ENCODE measurements at places on chromosomes 1 and 21.

DNA sequence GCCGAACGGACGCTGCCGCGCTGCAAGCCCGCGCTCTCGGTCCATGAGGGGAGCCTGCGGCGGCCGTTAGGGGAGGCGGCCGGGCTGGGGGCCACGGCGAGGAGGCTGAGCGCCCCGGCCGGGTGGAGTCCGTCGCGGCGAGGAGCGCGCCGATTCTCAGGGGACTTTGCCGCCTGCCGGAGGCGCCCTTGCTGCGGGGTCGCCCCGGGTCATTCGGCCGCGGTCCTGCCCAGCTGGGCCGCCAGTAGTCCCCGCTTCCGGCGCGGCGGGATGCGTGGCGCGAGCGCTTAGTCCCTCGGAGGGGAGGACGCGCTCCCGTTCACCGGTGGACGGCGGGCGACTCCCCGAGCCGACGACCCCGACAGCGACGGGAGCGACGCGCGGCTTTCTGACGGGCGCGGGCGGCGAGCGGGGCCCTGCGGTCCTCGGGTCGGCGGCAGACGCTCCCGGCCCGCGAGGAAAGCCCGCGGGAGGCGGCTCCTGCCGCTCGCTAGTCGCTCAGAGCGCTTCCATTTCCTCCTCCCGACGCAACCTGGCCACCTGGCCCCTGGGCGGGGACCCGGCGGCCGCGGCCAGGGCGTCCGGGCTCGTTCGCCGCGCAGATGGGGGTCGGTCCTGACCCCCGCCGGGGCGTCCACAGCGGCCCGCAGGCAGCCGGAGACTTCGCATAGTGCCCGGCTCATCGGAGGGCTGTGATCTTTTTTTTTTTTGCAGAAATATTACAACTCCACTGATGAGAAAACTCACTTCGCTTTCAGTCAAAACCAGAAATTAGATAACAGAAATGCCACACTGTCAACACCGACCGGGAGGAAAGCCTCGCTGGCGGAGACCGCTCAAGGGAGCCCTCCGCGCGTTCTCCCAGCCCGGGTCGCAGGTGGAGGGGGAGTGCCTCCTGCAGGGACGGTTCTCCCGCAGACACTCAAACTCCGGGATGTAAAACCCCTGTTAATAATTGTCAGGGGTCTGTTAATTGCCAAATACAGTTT is 641 bp upstream of the ZBTB21 start:
- no peak for DNase-seq

- DNase-seq = no peak
Observed at GRCh38 chr1:107600607-107601160, 364.3 kb downstream of the VAV3 start.

- DNase-seq = no peak
Observed at GRCh38 chr1:234619071-234619480, 9.1 kb upstream of the IRF2BP2 start.

- no peak for DNase-seq
Observed at GRCh38 chr21:38984982-38985567, 179.3 kb downstream of the ETS2 start.

DNA sequence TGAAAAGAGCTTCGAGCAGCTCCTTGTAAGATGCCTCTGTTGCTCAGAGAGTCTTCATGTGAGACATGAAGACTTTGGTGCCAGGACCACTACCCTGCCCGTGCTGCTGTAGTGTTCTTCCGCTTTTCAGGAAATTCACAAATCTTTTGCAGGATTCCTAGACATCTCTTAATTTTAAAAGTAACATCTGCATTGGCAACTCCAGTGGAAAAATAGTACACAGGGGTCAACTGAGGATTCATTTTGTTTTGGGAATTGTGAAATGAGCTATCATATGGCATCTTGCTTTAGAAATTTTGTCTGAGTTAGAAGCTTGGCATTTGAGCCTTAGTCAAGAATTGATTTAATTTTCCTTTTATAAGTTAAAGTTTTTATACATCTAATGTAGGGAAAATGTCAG is 7.2 kb downstream of the PRDM2 start:
- no peak for DNase-seq

GRCh38 chr1:72777918-72778317 is 495.6 kb upstream of the NEGR1 start:
- no peak for DNase-seq

- no peak for DNase-seq
Observed at GRCh38 chr1:162168261-162168660, 98.8 kb downstream of the NOS1AP start.

GRCh38 chr1:66393586-66394287 is 140.2 kb upstream of the SGIP1 start:
- no peak for DNase-seq

- peak; percentile 92 for DNase-seq
Observed at GRCh38 chr1:31788138-31788824, 24.1 kb upstream of the ADGRB2 start.

DNA sequence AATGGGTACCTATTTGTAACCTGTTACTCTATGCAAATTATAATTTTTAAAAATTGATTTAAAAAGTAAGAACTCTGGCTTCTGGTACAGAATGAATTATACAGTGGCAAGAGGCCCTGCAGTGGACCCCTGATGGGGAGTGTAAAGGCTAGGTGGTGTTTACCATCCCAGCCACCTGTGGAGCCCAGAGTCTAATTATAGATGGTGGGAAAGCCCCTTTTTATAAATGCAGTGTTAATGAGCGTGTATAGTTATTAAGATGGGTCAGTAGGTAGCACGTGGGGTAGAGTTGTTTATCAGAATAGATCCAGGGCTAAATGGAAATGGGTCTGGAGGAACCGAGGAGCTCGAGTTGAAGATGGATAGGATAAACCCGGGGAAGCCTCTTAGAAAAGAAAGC is 13.9 kb upstream of the PRELP start:
- DNase-seq = no peak

- no peak for DNase-seq
Observed at GRCh38 chr1:18312961-18313360, 167.8 kb upstream of the KLHDC7A start.
